ENCODE measurements at places on chromosomes 13 and 19.

DNA sequence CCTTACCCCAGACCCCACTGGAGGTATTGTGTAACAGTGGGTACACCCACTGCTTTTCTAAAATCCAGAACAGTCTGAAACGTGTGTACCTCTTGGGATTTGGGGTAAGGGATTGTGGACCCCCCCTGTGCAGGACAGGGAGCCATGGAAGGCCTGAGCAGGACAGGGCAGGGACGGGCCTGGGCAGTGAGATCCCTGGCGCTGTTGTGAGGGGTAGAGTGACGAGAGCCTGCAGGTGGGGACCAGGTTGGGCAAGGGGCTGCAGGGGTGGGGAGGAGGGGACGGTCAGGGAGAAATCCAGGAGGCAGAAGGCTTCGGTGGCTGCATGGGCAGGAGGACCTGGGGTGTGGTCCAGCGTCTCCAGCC, 28.6 kb downstream of the CNFN start:
- DNase-seq: no peak

- no peak for DNase-seq
Observed at GRCh38 chr13:51588406-51588949, 4.2 kb downstream of the WDFY2 start.

GRCh38 chr13:95535243-95535642, 17.3 kb upstream of the CLDN10 start:
- no peak for DNase-seq

- DNase-seq: no peak
Observed at GRCh38 chr19:10402441-10403038, 802 bp downstream of the CDC37 start.

DNA sequence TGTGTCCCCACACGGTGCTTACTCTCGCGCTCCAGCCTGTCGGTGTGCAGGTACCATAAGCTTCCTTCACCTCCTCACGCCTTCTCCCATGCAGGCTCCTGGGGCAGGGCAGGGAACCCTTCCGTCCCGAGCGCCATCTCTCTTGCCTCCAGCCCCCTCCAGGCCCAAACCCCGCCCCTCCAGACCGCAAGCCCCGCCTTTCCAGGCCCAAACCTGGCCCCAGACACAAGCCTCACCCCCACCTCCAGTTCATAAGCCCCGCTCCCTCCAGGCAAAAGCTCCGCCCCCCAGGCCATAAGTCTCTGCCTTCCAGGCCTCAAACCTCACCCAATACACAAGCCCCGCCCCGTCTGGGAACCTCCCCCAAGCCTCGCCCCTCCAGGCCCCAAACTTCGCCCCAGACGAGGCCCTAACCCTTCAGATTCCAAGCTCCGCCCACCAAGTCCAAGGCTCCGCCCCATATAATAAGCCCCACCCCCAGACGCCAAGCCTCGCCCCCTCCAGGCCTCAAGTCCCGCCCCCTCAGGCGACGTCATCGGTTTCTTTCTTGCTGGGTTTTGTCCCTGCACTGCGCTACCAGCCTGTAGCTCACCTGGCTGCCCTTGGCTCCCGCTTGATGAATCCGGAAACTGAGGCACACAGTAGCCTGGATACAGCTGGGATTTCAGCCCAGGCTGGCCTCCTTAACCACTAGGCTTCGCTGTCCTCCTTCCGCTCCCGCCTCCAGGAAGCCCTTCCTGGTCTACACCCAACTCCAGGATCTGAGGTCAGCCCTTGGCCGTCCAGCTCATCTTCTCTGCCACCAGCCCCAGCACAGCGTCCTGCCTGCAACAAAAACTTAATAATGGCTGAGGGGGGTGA, 16.1 kb downstream of the MKNK2 start:
- DNase-seq: no peak

DNA sequence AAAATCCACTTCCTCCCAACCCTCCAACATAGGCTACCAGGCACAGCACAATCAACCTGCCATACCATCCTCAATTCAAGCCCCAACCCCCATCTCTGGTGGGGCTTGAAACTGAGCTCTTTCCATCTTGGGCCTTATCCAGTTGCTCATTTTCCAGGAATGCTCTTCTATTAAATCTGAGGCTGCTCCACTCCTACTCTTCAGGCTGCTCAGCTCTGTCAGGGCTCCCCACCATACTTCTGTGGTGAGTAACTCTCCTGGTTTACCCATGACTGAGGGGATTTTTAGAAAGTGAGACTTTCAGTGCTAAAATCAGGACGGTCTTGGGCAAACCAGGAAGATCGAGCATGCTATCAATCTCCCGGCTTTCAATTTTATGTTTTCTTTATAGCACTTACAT, 512.8 kb downstream of the LMO7 start:
- DNase-seq: no peak

DNA sequence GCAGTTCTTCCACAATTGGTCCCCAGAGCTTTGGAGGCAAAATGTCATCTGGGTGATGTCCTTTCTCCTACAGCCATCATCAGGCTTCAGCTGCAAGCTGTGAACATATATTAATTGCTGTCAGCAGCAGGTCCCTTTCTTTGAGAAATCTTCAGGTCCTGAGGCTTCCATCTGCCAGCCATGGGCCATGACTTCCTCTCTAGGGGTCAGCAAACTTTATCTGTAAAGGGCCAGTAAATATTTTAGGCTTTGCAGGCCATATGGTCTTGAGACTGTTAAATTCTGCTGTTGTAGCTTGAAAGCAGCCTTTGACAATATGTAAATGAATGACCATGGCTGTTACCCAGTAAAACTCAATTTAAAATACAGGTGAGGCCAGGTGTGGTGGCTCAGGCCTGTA, 27.1 kb downstream of the SERP2 start:
- no peak for DNase-seq

DNA sequence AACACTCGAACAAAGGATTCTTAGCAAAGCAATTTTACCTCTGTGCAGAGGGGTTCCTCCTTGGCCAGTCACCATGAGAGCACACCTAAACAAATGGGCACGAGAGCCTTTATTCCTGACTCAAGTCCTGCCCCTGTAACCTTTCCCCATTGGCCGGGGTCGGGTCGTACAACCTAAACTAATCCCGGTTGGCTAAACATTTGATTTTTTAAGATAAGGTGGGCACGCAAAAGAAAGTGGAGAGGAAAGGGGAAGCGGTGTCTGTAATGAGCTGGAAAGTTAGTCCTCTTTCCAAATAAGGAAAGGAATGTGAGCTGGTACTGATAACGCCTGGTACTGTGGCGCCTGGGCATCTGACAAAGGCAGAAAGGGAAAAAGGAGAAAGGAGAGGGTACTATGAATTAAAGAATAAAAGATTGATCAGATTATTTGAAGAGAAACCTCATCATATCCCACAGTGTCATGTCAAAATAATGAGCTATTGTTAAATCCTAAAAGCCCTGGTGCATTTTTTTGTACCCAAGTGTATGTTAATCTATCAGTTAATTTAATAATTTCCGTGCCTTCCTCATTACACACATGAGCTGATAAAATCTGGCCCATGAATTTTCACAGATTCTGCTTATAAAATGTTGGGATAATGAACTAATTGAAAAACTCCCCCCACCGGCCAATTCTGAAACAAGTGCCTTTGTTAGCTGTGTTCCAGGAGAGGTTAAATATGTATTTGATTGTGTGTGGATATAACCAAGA, 335.7 kb downstream of the RFC3 start:
- DNase-seq: no peak

DNA sequence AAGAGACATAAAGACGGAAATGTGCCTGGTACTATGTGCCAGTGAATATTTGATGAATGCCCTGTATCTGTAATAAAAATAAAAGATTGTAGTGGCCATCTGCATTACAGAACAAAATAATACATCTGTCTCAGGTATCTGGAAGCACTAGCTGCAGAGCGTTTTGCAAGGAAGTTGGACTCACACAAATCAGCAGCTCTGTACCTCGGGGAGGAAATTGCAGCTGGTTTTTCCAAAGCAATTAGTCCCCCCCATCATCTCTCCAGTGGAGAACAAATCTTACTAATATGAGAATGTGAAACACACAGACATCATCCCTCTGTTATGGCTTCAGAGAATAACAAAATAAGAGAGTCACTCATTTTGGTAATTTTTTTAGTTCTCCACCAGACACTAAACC, 245.3 kb downstream of the ITGBL1 start:
- DNase-seq: no peak

GRCh38 chr19:17861542-17862402, 2.1 kb downstream of the RPL18A start:
- no peak for DNase-seq

DNA sequence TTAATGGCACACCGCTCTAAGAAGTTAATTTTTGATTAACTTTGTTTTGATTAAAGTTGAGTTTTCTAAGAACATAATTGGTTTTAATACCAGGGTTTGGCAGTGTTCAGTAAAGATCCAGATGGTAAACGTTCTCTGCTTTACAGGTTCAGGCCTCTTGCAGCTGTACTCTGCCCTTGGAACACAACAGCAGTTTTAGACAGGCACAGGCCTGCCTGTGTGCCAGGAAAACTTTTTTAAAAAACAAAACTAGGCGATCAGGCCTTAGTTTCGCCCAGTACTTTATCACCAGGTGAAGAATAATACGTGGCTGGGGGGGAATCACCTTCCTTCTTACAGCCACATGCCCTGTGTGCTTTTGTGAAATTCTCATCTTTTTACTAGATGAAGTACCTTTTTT, 38.0 kb upstream of the TEX29 start:
- no peak for DNase-seq

DNA sequence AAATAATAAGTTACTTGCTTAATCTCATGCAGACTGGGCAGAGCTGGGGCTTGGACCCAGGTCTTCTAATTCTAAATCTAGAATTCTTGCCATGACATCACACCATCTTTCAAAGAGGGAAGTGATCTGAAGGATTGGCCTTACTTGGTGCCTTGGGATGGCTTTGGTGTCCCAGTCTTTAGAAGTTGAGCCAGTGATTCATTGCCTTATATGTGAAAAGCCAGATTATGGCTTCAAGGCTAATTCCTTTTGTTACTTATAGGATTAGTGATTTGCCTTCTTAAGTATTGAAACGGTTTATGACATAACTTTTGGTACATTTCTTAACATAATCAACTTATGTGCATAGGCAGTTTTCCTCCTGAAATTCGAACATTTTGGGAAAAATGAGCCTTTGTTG, 14.9 kb downstream of the COG3 start:
- no peak for DNase-seq

- no peak for DNase-seq
Observed at GRCh38 chr19:55013596-55013995, 24.5 kb downstream of the GP6 start.

DNA sequence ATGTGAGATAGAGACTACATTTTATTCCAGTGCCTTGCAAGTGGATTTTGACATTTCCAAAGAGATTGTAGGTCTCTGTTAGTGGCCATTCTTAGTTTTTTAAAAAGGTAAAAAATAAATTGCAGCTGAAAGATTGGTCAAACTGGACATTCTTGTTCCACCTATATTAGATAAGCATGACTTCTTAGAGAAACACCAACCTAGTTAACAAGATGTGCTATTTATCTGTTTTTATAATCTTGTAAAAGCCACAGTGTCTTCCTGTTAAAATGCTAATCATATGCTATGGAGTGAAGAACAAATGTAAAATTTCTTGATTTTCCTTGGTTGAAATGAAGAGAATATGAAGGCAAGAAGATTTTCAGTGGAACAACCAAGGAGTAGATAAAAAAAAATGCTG, 33.4 kb upstream of the GPR183 start:
- DNase-seq: no peak

- no peak for DNase-seq
Observed at GRCh38 chr13:113117335-113117872, 5.2 kb upstream of the F10 start.

DNA sequence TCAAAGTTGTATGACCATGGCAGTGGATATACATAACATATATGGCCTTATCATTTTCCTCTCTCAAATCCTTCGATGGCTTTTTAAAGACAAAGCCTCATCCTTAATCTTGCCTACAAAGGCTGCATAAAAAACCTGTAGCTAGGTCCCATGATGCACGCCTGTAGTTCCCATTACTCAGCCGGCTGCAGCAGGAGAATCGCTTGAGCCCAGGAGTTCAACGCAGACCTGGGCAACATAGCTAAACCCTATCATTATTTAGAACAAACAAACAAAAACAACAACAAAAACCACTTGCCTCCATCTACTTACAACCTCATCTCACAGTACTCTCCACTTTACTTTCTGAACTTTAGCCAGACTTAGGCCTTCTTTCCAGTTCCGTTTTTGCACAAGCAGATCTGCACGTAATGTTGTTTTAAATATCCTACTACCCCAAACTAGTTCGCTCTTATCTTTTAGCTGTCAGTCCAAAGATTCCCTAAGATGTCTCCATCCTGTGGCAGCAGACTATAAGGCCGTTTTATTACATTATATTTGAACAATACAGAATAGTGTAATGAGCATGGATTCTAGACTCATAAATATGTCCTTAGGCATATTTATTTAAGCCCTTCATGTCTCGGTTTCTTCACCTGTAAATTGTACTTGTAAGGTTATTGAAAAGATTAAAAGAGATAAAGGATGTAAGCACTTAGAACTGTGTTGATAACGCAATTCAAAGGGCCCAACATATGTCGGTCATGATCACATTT, 969 bp upstream of the POMP start:
- DNase-seq: no peak

- no peak for DNase-seq
Observed at GRCh38 chr13:30364133-30364532, 56.8 kb upstream of the KATNAL1 start.

DNA sequence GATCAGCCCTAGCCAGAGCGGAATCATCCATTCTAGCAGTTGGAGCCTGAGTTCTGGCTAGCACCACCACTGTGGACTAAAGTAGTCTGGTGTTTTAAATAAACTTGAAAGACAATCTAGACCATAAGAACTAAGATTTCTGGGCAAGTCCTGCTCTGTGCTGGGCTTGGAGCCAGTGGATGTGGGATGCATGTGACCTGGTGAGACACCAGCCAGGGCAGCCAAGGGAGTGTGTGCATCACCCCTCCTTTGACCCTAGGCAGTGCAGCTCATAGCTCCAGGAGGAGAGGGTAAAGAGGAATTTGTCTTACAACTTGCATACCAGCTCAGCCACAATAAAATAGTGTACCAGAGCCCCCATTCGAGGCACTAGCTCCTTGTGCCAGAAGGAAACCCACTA, 21.0 kb downstream of the ITGBL1 start:
- DNase-seq: no peak

GRCh38 chr13:66212511-66212910, 1017.6 kb downstream of the PCDH9 start:
- no peak for DNase-seq

- DNase-seq: no peak
Observed at GRCh38 chr13:74533226-74533625, 399.0 kb upstream of the KLF12 start.

GRCh38 chr13:76048675-76049375, 412.7 kb downstream of the LMO7 start:
- no peak for DNase-seq

DNA sequence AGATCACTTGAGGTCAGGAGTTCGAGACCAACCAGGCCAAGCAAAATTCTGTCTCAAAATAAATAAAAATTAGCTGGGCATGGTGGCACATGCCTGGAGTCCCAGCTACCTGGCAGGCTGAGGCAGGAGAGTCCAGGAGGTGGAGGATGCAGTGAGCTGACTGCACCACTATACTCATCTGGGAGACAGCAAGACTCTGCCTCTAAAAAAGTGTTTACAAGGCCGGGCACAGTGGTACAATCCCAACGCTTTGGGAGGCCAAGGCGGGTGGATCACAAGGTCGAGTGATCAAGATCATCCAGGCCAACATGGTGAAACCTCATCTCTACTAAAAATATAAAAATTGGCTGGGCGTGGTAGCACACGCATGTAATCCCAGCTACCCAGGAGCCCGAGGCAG, 4.2 kb upstream of the DAPK3 start:
- no peak for DNase-seq
